ENCODE measurements at places on chromosomes 1 and 21.

DNA sequence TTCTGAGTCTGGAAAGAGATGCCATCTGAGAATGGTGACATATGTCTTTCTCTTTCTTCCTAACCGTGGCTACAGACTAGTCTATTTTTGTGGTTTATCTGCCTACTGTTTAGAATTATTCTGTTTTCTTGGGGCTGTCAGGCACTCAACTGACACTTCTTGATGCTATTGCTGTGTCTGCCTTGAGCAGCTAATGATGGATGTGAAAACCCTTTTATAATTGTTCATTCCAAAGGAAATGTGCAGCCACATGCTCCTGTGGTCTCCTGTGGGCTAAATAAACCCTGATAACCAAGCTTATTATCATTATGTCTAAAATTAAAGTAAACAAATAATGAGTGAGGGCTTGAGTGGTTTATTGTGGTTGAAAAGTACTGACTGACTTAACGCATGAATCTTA lies 52.7 kb upstream of the CXADR start:
- no peak for DNase-seq

DNA sequence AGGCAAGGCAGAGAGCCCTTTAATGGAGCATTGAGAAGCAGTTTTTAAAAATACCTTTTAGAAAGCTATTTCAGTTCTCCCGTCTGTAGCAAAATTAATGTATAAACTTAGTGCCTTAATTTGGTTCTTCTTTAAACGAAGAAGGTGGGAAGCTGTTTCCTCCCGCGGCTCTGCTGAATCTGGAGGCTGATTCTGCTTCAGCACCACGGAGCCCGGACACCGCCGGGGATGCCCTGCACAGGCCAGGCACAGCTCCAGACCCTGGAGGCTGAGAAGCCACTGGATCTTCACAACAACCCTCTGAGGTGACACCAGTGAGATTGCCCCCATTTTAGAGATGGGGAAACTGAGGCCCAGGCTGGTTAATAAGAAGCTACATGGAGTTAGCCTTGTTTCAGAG lies 175.8 kb upstream of the VAMP3 start:
- DNase-seq, result no peak

GRCh38 chr1:116119876-116120275 lies 8.7 kb downstream of the MAB21L3 start:
- no peak for DNase-seq

- DNase-seq, result no peak
Observed at GRCh38 chr1:9615316-9616063, 26.8 kb downstream of the TMEM201 start.

GRCh38 chr1:79517470-79518224 lies 511.1 kb upstream of the ADGRL4 start:
- no peak for DNase-seq

DNA sequence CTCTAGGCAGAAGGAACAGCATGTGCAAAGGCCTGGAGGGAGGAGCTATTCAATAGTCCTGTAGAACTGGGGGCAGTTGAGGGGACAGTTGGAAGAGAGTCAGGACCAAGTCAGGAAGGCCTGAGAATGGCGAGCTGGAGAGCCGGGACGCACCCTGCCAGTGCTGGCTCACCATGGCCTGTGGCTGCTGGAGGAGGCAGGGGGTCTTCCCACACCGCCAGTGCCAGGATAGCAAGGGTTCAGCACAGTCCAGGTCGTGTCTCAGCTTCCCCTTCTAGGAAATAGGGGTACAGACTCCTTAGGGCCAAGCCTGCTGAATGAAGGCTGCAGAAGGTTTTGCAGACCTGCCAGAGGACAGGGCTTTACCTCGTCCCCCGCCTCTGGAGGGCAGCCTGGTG lies 7.3 kb downstream of the PODN start:
- DNase-seq, result no peak

DNA sequence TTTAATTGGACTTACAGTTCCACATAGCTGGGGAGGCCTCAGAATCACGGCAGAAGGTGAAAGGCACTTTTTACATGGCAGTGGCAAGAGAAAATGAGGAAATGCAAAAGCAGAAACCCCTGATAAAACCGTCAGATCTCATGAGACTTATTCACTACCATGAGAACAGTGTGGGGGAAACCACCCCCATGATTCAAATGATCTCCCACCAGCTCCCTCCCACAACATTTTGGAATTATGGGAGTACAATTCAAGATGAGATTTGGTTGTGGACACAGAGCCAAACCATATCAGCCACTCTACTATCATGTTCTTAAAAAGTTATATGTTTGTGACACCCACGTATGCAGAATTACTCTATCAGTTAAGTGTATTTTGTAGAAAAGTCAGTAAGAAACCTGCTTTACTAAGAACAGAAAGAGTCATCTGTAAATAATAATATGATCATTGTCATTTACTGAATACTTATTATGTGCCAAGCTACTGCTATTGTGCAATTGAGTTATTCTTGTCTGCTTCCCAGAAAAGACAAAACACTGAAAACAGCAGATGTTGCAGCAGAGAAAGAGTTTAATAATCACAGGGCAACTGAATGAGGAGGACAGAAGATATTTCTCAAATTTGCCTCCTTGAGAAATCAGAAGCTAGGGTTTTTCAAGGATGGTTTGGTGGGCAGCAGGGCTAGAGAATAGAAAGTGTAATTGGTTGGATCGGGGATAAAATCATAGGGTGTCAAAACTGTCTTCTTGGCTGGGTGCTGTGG lies 207.7 kb upstream of the FGGY start:
- no peak for DNase-seq

- DNase-seq, result no peak
Observed at GRCh38 chr1:198359024-198359653, 181.3 kb downstream of the ATP6V1G3 start.

DNA sequence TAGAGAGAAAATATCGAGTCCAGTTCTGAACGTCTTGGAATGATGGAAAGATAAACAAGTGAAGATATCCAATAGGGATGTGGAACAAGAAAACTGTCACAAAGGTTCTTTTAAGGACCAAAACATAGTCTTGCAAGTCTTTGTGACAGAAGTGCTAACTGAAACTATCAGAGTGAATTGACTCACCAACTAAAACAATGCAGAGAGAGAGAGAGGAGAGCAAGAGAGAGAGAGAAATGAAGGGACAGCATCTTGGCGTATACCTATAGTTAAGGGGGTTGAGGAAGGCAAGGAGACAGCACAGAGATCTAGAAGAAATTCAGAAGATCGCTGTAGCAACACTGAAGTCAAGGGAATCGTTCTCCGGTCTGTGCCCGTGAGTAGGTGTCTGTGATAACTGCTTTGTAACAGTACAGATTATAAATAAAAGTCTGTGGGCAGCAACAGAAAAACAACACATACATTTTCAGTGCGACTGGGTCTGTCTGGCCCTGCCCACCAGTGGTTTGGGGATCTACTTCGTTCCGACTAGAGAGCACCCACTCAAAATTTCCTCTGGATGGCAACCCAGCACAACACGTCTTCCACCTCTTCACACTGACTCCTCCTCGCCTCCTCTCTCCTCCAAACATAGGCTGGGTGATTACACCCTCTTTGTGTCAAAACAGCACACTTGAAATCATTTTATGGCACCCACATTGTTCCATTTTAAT lies 4.8 kb upstream of the COA6 start:
- no peak for DNase-seq
